CD4-positive, alpha-beta T cell treated with Interleukin-15 for 1 hour (primary cell): ENCODE measurements at places on chromosomes 1 and 21.

- DNase-seq = no peak
These were observed 41.8 kb downstream of the ATP2B4 start for GRCh38 chr1:203668401-203668800.

- no peak for DNase-seq
These were observed 112.9 kb downstream of the MAB21L3 start for GRCh38 chr1:116224111-116224510.

- DNase-seq = no peak
These were observed 7.5 kb downstream of the RIPK4 start for GRCh38 chr21:41759214-41759840.

DNA sequence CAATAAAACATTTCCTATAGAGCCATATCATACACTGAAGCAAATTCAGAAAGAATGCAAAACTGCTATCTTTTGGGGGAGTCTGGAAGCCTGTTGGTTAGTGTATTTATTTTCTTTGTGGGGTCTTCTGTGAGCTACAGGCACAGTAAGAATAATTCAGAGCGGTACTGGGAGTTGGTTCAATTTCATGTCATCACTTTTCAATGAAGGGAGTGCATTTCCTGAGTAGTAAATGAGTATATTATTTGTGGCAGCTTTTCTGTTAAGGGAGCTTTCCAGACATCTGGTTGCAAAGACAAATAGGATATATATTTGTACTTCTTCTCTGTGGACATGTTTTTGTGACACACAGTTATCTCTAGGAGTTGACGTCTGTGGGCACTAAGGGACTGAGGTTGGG is 130.6 kb downstream of the HUNK start:
- no peak for DNase-seq

GRCh38 chr1:109716570-109717090 is 4.6 kb downstream of the GSTM5 start:
- no peak for DNase-seq

GRCh38 chr1:156268336-156268735 is 14.3 kb downstream of the SMG5 start:
- no peak for DNase-seq
